ENCODE measurements at places on chromosomes 12 and 14.

DNA sequence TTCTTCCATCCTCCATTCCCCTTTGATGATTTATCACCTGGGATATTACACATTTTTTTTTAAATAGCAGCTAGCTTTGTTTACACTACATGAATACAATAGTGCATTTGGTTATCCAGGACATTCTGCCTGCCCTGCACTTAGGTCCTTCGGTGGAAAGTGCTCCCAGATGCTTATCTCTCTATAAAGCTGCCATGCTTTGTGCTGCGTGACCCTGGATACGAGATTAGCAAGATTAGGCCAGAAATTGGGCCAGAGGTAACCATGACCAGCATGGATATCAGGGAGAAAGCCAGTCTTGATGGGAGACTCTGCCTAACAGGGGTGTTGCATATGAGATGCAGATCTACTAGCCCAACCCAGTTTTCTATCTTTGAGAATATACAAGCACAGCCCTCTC, 12.1 kb upstream of the KRT83 start:
- no peak for DNase-seq

GRCh38 chr12:88417531-88417930, 162.7 kb downstream of the KITLG start:
- no peak for DNase-seq

DNA sequence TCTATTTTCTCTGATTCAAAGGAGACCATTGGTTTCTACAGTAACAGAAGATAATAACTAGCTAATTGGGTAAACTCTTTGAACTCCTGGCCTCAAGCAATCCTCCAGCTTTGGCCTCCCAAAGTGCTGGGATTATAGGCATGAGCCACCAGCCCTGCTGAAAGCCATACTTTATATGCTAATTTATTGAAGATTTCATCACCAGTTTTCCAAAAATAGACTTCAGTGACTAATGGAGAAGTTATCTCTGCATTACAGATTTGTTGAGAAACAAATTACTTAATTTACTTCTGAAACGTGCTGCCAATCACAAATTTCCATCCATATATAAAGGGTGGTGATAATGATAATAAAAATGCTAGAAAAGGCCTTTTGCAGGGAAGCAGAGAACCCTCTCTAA, 1758.1 kb upstream of the SEL1L start:
- no peak for DNase-seq

DNA sequence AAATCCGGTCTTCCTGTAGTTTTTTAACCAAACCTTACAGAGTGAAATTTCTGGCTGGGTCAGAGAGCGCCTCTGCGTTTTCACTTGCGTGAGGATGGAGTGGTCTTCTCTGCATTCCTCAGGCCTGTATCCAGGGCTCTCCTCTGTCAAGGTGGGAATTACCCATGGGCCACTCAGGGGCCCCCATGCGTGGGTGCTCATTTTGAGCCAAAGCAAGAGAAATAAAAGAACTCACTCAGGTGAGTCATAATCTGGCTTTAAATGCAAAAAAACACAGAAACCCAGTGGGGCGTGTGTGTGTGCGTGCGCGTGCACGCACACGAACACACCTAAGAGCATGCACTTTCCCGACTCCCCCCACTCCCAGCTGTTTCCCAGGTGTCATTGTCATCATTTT, 104.0 kb upstream of the PWP1 start:
- no peak for DNase-seq

DNA sequence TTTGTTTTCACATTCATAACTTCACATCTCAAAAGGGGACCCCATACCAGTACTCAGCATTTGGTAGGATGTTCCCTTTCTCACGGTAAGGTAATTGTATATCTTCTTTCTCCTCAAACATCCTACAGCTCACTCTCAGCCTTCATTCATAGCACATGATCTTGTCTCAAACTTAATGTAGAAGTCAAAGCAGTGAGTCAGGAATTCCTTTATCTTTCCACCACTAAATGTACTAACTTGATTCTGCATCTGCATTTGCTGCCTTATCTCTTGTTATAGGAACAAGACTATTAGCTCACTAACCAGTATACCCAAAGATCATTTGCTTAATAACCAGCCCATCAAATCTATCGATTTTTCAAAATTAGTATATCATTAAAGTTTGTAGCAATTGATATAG, 22.9 kb downstream of the CPSF2 start:
- DNase-seq: no peak

DNA sequence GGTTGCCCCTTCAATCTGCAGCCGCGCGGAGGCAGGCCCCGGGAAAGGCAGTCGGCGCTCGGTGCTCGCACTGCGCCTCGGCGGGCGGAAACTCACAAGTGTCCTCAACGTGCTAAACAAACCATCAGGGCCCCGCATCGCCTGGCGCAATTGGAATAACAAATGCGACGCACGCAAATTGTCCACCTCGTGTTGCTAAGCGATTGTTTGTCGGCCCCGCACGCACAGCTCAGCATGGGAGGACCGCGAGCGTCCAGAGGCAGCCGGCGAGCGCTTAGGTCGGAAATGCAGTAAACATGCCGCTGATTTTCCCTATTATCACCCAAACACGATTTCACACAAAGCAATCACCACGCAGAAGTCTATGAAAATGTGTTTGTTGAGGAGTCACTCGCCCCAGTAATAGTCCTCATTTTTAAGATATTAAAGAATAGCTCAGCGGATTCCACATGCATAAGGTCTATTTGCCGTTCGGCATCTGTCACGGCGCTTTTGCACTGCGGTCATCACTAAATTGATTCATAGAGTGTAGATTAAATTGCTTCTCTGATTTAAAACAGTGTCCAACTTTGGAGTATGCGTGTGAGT, 3.2 kb upstream of the GSC start:
- DNase-seq: no peak

- no peak for DNase-seq
Measured at GRCh38 chr12:1910468-1910867, 8.0 kb downstream of the CACNA2D4 start.

GRCh38 chr12:101277443-101277842, 2.5 kb upstream of the UTP20 start:
- DNase-seq: no peak

DNA sequence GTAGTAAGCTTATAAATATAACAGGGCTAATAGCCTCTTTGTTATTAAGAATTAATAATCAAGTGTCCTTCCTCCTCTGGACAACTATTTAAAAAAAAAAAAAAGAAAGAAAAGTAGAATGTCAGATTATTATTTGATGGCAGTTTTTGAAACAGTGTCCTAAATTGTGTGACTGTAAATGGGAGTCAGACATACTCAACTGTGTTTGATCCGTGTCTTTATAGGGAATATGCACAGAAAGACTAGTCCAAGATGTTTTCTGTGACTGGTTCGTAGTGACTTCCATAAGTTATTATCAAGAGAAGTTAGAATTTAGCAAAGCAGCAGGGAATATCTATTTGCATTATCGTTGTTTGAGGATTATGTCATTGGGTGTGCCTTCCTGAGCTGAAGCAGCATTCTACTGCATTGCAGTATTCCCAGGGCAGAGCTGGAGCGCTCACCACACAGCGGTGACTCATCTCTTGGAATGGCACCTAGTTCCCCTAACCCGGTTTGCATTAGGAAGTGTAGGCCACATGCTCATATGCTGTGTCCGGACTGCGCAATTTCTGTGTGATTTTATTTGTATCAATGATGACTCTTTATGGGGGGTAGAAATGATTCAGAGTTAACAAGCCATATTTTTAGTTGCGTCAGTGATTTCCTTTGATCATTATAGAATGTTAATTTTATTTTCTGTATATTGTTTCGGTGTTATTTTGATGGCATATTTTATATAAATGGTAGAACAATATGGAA, 7.9 kb downstream of the DYNC1H1 start:
- DNase-seq: no peak

DNA sequence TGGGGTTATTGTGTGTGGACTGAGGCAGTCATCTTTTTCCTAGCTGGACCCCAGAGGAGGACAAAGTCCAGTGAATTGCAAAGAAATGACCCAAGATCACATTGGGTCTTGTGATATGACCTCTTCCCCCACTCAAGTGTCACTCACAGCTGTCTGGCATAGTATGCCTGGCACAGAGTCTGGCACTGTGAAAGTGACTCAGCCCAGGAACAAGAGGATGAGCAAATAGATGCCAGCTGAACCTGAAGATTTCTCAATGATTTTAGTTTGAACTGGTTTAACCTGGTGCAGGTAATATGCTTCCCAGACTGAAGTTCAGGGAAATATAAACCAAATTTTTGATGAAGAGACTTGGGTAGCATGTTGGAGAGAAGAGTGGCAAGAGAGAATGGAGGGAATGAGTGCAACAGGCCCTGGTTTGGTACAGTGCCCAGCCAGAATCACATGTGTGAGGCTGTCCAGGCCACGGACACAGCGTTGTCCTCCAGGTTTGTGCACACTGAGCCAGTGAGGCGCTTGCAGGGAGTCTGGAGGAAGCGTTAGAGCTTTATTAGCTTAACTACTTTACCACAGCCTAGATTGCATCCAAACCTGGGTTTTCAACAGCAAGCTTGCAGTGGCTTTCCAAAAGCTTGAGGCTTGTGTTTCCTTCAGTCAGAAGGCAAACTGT, 332.9 kb downstream of the NUAK1 start:
- DNase-seq: no peak

DNA sequence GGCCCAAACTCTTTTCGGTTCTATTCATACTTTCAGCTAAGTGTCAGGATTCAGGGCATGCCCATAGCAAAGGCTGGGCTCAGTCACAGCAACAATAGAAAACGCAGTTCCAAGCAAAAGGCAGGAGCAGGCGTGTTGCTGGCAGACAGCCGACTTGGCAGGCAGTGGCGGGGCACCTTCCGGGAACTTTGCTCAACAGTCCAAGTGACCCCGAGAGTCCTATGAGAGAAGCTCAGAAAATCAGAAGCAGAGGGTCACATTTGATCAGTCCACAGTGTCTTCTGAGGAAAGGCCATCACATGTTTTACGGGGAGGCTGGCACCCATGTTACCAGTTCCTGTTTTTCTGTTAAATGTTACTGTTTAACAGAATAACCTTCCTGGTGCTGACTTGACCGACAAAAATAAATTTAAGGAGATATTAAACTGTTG, 115.0 kb downstream of the DACT1 start:
- DNase-seq: no peak

- no peak for DNase-seq
Measured at GRCh38 chr12:127008755-127009403, 1258.1 kb upstream of the TMEM132C start.

- no peak for DNase-seq
Measured at GRCh38 chr12:52837781-52838608, 3.9 kb upstream of the KRT79 start.

DNA sequence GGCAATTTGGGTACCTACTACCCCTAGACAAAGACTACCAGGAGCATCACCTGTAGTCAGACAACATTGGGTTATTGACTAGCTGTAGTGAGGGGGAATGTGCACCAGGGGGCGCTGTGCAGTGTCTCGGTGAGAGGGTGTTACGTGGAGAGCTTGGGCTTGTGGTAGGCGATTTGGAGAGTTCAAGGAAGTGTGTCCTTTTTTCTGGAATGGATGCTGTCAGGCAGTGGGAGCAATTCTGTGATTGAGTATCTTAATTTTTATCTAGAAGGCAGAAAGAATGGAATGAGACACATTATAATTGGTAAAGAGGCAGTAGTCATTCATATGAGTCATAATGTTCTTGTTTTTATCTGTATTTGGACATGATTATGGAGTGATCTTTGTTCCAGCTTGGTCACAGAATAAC, 187.7 kb downstream of the GALC start:
- peak; percentile 44 for DNase-seq

DNA sequence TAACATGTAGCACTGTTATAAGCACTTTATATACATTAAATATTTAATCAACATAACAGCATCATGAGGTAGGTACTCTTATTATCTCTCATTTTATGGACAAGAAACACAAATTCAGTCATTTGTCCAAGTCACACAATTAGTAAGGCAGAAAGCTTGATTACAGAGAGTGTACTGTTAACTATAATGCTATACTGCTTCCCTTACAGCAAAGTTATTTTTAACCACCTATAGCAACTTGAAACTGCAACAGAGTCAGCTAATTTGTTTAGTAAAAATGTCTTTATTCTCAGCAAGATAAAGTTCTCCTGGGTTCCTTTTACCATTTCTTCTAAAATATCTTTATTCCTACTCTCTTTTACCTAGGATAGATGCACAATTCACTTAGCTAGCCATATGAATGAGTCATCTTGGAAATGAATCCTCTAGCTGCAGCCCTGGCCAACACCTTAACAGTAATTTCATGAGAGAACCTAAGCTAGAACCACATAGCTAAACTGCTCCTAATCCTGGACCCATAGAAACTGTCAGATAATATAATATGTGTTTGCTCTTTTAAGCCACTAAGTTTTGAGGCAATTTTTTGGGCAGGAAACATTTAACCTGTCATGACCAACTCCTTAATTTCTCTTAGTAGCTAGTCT, 90.2 kb upstream of the HECTD1 start:
- no peak for DNase-seq

GRCh38 chr12:97260786-97261185, 201.8 kb upstream of the RMST start:
- DNase-seq: no peak

DNA sequence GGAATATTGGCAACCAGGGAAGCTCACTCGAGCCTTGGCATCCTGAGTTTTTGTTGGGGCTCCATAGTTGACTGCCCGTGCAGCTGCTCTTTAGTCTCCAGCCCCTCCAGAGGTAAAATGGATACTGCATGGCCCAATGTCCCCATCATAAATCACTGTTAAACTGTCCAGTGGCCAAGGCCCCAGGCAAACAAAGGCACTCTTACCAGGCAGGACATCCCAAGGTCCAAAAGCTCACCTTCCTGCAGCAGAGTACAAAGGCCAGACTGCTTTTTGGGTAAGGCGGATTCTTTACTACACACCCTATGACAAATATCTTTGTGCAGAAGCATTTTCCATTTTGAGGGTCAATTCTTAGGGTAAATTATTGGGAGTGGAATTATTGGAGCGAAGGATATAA, 81.1 kb downstream of the GPATCH2L start:
- no peak for DNase-seq

GRCh38 chr14:85415015-85415712, 114.8 kb upstream of the FLRT2 start:
- DNase-seq: no peak

- DNase-seq: no peak
Measured at GRCh38 chr12:66665435-66665985, 13.4 kb downstream of the GRIP1 start.

- no peak for DNase-seq
Measured at GRCh38 chr12:11877102-11877826, 193.5 kb upstream of the BCL2L14 start.

DNA sequence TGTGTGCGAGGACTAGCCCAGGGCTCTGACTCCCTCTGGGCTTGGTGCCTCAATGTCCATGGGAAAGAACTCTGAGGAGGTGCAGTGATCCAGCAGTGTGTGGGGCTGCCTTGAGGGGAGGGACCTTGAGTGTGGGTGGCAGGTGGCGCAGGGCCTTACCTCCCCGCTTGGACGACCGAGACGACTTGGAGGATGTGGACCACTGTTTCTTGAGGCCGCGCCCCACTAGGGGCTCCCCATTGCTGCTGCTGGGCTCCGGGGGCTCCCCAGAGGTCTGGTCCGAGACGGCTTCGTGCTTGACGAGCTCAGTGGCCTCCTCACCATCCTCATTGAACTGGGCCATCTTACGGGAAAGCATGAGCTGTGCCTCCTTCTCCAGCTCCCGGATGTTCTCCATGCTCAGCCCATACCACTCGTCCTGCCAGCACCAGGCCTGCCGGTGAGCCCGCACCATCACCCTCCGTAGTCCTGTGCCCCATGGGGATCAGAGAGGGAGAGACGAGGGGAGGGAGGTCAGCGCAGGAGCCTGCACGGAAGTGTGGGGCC, 24.7 kb downstream of the ARL6IP4 start:
- DNase-seq: no peak

Data from stimulated activated CD4-positive, alpha-beta T cell treated with anti-CD3 and anti-CD28 coated beads, TNF-alpha, amount 100 ng/mL, for 48 hours (primary cell).